Esophagus squamous epithelium (tissue), 5 donors: ENCODE measurements at places on chromosomes 16 and 17.

- DNase-seq: no peak
These were observed 18.4 kb downstream of the OSBPL7 start for GRCh38 chr17:47803201-47803600.

DNA sequence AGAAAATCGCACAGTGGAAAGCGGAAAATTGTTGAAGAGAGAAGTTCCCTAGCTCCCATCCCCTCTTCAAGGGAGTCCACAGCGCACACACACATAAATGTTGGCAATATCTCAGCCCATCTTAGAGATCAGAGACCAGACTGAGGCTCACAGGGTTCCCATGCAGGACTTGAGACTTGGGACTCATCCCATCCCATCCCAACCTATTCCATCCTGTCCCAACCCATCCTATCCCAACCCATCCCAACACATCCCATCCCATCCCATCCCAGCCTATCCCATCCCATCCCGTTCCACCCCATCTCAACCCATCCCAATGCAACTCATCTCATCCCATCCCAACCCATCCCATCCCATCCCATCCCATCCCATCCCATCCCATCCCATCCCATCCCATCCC, 29.6 kb downstream of the GSG1L start:
- no peak for DNase-seq

DNA sequence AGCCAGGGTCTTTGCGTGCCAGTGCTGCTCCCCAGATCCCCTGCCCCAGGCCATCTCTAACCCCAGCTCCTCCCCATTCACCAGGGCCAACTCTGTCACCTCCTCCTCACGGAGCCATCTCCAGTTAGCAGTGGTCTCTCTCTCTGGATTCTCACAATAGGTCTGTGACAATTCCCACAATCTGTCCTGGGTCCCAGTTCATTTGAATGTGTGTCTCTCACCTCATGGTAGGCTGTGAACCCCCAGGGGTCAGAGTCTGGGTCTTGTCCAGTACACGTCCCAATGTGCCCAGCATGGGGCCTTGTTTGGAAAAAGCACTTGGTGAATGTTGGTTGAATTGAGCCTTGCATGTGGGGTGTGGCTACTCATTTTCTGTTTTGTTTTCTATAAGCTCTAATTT, 205.3 kb downstream of the PHKB start:
- no peak for DNase-seq

- no peak for DNase-seq
These were observed 1.8 kb downstream of the KIAA0513 start for GRCh38 chr16:85029408-85029784.
